Foreskin keratinocyte (primary cell): ENCODE measurements at places on chromosomes 3 and 15. TPM values are rescaled to one million over a fixed set of nuclear protein-coding genes. Genes with fewer than 3 reads are reported as not detected.
A peak's percentile ranks its signal among the peaks of the same experiment; 100 is the strongest.

DNA sequence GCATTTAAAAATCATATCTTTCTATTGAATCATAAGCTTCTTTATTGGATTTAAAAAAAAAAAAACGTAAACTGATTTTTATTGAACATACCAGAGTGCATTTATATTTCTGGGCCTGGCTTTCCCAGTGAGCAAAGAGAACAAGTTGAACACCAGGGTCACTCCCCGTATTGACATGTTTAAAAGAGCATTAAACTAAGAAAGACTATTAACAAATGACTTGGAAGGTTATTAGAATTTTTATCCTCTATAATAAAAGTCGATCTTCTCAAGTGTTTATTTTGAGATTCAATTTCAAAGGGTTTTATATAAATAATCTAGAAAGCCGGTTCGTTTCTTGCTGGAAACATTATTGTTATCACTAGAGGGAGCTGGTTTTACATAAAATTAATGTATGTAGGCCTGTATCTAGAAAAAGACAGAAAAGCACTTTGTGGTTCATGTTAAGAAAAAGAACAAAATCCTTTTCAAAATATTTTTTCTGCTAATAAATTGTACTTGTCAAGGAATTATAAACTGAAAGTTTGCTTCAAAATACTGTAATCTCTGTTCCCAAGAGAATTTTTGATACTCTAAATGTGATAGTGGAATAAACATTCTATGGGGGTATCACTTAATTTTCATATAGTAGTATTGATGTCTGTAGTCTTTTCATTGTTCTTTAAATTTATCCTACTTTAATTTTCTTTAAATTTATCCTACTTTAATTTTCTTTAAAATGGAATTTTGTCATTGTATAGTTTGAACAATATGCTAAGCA is 321.8 kb upstream of the MME start:
- DNase-seq = no peak

DNA sequence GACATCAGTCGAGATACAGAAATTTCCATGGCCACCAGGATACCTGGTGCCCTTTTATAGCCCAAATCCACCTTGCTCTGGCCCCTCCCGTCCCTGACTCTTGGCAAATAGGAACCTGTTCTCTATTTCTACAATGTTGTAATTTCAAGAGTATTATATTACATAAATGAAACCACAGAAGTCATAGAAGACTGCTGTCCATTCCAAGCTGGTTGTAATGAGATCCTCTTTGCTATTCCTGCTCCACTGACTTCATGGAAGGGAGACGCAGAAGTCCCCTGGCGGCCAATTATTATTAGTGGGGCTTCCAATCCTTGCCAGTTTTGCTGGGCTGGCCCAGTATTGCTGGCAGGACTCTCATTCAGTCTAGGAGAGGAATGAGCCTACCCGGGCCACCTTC is 26.6 kb downstream of the DCP1A start:
- no peak for DNase-seq

The SKOR1 gene
- not detected in 2 replicates for total RNA-seq

The MYO1E gene
- 132 and 159 TPM in 2 replicates for total RNA-seq

DNA sequence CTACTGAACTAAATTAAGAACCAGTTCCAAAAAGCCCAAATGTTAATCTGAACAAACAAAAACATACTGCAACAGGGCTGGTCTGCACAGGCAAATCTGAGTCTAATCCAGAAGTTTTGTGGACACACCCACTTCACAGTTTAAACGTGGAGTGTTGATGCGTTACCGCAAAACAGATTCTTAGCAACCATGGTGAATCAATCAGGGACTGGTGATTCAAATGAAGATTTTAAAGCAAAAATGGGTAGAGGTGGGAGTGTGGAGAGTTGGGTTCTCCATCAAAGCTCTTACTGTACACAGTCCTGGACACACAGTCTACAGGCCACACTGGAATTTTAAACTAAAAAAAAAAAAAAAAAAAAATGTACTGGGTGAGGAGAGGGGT is 5.2 kb downstream of the ANXA2 start:
- DNase-seq = peak; percentile 82

DNA sequence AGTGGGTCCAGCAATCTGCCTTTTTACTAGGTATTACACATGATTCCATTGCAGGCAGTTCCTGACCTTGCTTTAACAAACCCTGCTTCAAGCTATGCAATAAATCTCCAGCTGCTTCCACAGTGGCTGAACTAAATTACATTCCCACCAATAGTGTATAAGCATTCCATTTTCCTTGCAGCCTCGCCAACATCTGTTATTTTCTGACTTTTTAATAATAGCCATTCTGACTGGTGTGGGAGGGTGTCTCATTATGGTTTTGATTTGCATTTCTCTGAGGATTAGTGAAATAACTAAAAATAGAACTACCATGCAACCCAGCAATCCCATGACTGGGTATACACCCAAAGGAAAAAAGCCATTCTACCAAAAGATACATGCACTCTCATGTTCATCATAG is 36.4 kb upstream of the DNAJC13 start:
- DNase-seq = no peak

GRCh38 chr15:62334536-62334935 is 169.5 kb upstream of the C2CD4B start:
- peak; percentile 82 for DNase-seq

DNA sequence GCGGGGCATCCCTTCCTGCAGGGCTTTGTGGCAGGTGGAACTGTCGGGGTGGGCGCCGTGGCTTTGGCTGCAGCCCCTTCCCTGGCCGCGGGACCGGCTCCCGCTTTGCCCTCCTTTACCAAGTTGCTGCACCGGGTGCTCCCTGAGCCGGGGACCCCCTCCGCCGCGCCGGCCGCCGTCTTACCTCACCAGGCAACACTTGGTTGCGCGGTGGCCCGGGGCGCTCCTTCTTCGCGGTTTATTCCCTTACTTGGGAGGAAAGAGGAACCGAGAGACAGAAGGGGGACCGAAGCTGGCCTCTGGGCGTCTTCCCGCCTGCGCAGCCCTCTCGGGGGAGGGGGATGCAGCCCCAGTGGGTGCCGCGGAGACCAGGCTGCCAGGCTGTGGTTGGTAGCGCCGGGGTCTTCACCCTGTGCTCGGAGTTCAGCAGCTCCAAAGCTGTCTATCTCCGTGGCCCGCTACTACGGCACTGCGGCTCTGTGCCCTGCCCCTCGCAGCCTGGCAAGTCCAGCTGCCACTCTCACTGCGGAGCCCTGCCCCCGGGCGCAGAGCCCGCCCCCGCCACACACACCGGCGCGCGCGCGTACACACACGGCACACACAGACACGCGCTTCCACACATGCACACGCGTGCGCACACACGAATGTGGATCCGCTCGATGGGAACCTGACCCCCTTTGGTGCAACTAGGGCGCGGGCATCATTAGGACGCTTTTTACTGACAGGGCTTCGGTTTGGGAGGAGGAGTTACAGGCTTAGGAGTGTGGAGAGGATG is at the start of gene DGKG:
DGKG (minus strand) TSS at position 473 of the 775 bp plus-strand sequence. CDS start 41,775 bp downstream, outside the sequence.
- no peak for DNase-seq

- no peak for DNase-seq
Measured at GRCh38 chr3:79154865-79155264, 612.9 kb downstream of the ROBO1 start.

GRCh38 chr3:117600666-117601065 is 891.1 kb downstream of the TUSC7 start:
- no peak for DNase-seq

GRCh38 chr3:8647137-8647985 is 2.8 kb upstream of the SSUH2 start:
- no peak for DNase-seq

DNA sequence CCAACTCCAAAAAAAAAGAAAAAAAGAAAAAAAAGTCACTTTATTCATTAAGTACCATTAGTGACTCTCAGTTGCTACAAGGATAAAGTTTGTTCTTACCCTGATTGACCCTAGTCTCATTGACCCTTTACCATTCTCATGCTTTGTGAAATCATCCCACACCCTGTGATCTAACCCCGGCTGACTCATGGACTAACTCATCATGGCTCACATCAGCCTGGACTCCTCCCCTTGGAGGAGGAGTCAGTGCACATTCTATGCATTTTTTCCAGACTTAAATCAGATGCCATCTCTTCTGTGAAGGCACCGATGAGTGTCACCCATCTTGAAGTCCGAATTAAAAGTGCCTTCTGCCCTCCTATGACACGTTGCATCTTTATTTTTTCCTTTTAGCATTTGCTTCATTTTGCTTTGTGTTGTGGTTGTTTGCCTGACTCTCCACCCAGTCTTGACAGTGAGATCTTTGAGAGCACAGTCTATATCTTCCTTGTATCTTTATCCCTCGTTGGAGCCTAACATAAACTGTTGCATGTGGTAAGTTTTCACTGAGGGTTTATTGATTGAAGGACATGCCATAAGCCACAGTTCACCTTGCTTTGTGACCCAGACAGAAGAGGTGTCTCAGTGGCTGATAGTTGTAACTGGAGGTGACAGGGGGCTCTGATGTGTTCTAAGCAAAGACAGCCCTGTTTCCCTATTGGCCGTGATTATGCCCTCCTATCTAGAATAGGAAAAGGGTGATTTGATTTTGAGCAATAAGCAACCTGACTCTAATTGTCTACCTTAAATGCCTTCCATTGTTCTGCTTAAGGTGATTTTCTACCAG is 72.1 kb downstream of the IL1RAP start:
- DNase-seq = peak; percentile 92

- peak; percentile 34 for DNase-seq
Measured at GRCh38 chr15:88920186-88920891, 7.2 kb upstream of the MFGE8 start.

The VWA5B2 gene
- total RNA-seq = not detected in 2 replicates

GRCh38 chr15:76078285-76078877 is 18.6 kb downstream of the TMEM266 start:
- no peak for DNase-seq

DNA sequence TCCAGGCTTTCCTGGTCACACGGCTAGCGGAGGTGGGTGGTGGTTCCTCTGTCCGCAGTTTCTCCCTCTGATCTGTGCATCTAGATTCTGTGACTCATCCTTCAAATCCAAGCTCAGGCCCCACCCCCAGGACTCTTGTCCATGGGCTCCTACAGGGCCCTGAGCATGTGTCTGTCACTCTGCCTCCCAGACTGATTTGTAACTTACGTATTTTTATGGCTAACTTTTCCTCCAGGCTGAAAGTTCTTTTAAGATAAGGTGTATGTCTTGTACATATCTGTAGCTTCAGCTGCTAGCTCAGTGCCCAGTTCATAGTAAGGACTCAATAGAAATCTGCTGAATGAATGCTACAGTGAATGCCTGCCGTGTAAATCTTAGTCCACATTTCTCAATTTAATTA is 8.0 kb downstream of the ESYT3 start:
- DNase-seq = no peak

The ITIH3 gene
- not detected in 2 replicates for total RNA-seq

DNA sequence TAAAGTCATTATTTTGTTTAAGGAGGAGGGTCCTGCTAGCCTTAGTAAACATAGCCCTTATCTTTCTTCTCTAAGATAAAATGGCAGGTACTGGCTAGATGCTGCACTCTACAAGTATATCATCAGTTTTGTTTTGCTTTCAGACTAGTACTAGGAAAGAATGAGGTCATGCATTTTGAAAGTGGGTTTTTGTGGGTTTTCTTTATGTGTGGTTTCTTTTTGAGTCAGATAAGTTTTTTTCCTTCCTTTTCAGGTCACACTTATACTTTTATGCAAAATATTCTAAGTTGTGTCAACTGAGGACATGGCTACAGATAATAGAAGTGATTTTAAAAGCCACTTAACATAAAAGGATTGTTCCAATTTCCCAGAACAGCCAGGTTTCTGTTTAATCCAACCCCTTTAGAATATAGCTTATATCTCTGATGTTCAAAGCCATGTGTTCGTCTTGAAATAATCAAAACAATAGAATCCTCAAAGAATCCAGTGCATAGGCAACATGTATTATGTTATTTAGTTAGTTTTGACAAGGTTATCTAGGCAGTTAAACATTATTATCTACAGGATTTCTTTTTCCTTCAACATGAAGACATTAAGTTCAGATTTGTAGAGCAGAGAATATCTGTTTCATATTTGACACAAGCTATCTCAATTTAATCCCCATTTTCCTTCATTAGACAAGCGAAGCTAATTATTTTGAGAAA is 406.2 kb downstream of the RBMS3 start:
- no peak for DNase-seq

DNA sequence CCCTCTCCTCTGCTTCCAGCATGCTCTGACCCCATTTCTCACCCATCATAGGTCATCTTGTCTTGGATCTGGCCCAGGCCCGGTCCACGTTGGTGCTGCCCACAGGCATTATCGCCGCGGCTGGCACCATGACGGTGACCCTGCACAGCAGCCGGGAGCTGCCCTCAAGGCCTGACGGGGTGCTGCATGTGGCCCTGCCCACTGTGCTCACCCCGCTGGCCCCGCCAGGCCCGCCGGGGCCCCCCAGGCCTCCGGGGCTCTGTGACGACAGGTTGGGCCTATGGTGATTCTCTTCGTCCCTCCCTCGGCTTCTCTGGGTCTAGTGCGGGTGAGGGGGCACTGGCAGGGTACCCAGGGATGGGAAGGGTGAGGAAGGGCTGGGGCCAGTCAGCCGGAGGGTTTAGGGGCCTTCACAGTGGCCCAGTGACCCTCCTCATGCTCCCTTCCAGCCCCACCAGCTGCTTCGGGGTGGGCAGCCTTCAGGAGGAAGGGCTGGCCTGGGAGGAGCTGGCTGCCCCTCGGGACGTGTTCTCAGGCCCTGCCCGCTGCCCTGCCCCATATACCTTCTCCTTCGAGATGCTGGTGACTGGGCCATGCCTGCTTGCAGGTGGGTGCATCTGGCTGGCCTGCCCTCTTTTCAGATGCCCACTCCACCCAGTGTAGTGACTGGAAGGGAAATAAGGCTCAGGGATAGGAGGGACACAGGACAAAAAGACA is 3.9 kb downstream of the VWA5B2 start:
- DNase-seq = no peak

DNA sequence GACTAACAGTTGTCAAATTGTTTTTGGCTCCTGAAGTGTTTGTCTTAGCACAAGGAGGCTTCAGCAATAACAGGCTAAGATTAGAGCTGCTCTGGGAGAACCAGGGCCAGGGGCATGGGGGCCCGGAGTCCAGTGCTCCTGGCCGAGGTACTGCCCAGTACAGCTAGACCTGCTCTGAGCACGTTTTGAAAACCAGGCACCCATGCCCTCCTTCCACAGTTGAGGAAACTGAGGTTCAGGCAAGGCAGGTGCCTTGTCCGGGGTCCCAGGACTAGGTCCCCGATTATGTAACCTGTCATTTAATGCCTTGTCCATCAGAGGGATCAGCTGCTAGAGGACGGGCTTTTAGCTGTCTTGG is 19.2 kb downstream of the KBTBD13 start:
- DNase-seq = no peak

The ZNF662 gene
- total RNA-seq = 1.7 and 2.0 TPM in 2 replicates

DNA sequence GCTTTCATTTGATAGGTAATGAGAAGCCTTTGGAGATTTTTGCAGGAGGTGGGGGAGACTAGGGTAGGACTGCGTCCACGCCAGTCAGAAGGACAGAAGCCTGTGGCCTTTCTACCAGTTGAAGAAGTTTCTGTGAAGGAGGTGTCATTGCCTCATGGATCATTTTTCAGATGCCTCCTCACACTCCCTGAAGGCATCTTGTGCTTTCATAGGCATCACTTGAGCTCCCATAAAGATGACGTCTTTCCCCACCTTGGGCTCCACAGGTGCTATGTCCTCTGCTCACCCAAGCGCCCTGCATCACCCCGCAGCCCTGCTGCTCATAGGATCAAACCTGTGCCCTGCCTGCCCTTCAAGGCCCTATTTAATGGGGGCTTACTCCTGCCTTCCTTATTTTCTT is 7.5 kb upstream of the ITGA11 start:
- no peak for DNase-seq

- peak; percentile 32 for DNase-seq
Measured at GRCh38 chr3:52319921-52320595, 3.9 kb downstream of the DNAH1 start.

The ZNF774 gene
- total RNA-seq = 1.9 and 2.2 TPM in 2 replicates

The BUB1B gene
- 34.8 and 45.9 TPM in 2 replicates for total RNA-seq

The SI gene
- not detected in 2 replicates for total RNA-seq

The STAB1 gene
- total RNA-seq = not detected in 2 replicates

The C3orf49 gene
- not detected in 2 replicates for total RNA-seq

The SNTN gene
- not detected in 2 replicates for total RNA-seq
